ENCODE measurements at places on chromosomes 4 and X.

- no peak for DNase-seq
Measured at GRCh38 chr4:74524985-74525384, 80.0 kb downstream of the AREG start.

DNA sequence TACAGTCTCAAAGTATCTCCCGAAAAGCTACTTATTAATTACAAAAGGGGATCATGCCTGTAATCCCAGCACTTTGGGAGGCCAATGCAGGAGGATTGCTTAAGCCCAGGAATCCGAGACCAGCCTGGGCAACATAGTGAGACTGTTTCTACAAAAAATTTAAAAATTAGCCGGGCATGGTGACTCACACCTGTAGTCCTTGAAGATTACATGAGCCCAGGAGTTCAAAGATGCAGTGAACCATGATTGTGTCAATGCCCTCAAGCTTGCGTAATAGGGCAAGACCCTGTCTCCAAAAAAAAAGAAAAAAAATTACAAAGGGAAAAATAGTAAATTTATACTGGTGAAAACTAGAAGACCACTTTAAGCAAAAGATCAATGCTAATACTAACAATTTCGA is 3.3 kb upstream of the PORCN start:
- peak; percentile 6 for DNase-seq

- no peak for DNase-seq
Measured at GRCh38 chr4:100736641-100737451, 219.0 kb upstream of the EMCN start.

- peak; percentile 66 for DNase-seq
Measured at GRCh38 chr4:71229477-71230270, 109.1 kb upstream of the SLC4A4 start.

- DNase-seq, result no peak
Measured at GRCh38 chr4:577499-578450, 1.7 kb upstream of the TMEM271 start.

DNA sequence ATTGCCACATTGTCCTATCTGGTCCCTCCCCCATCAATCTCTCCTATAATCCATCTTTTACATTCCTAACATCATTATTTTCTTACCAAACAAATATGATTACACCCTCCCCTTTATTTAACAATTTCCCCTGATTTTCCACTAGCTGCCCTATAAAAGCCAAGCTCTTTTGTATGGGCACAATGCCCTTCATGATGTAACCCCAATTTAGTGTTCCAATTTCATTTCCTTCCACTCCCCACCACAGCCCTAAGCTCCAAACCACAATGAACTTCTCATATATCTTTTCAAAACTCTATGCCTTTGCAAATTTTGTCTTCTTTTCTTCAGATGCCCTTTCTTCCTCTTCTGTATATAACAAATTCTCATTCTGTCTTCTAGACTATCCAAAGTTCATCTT is 39.5 kb upstream of the PTPN13 start:
- no peak for DNase-seq

DNA sequence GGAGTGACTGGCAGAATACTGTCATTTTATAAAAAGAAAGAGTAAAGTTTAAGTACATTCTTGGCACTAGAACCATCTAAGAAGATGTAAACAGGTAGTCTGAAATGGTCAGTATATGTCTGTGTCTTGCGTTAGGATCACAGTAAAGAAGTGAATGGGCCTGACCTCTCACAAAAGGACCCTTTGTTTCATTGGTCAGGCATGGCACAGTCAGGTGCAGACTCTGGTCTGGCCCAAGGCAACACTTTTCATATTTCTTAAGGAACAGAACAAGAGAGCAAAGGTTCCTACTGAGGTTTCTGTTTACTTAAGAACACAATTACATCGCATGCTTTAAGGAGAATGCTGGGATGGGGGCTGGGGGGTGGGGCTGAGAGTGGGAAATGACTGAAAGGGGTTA is 48.1 kb downstream of the RPGR start:
- DNase-seq, result no peak

GRCh38 chr4:151529187-151529586 is 120.2 kb downstream of the FHIP1A start:
- DNase-seq, result no peak

- DNase-seq, result peak; percentile 13
Measured at GRCh38 chr4:13535708-13536361, 8.5 kb downstream of the NKX3-2 start.

DNA sequence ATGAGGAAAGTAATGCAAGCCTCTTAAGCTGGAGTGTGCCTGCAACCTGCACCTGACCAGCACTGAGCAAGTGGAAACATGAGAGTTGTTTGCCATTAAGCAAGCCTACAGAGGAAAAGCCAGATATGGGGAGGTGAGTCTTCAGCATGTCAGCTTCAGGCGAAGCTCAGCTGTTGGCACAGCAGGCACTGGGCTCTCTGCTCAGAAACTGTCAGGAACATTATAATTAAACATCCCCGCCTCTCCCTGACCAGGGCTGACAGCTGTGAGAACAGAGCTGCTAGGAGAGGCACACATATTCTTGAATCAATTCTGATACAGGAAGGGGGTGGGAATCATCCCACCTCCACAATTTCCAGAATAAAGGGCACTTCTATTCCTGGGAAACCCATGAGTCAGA is 19.0 kb upstream of the DCX start:
- no peak for DNase-seq

DNA sequence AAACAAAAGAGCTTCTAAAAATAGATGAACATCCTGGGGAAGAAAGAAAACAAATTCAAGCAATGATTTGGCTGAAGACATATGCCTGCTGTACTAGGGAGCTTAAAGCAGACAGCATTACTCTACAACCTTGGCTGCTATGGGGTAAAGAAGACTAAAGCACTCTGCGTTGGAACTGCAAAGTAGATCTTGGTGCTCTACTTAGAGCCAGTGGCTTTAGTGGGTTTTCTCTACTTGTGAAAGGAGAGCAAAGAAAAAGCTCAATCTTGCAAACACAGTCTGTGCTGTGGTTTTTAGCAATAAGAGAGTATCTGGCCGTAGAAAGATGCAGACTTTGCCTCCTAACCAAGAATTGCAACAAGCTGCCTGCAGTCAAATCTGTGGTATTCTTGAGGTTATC is 334.7 kb upstream of the NDST3 start:
- DNase-seq, result no peak

GRCh38 chr4:177681902-177682301 is 239.7 kb upstream of the AGA start:
- no peak for DNase-seq

DNA sequence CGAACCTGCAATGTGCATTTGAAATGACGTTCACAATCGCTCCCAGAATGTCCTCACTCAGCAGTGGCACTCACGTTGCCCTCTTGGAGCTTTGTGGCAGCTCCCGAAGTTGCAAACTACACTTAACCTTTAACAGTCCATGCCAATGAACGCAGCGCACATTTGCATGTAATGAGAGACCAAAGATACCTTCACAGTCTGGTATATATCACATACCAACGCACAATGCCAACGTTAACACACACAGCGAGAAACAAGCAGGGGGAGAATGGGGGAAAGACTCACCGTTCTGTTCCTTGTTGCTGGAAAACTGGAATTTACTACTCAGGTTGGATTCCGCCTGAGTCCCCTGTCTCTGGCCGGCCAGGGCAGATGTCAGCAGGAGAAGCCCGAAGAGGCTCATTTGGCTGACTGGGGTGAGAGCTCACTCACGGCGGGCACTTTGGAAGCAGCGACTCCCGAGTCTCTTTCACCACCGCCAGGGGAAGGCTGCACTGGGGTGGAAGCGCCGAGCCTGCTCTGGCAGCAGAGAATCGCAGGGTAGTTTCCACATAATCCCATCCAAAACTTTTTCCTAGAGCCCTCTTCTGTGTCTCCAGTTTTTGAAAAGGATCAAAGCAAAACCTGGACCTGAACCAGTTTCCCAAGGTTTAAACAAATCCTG is 966 bp downstream of the PDGFC start:
- DNase-seq, result peak; percentile 65

DNA sequence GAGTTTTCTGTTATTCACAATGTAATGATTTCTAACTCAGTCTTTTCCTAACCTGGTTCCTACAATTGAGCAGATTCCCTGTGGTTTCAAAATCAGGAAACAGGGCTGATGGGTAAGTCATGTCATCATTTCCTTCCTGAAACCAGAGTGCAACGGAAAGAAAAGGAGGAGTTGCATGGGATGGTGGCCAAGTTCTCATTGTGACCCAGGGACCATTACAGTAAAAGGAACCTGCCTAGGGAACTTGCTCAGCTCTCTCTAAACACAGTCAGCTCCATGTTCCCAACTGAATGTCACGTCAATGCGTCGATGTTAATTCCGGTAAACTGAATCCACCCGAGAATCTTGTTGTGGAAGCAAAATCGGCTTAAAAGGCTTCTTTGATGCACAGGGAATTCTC is 51.2 kb downstream of the LGI2 start:
- no peak for DNase-seq

GRCh38 chr4:145420595-145421214 is 60.9 kb upstream of the SMAD1 start:
- no peak for DNase-seq

- peak; percentile 12 for DNase-seq
Measured at GRCh38 chr4:165580351-165580905, 201.6 kb downstream of the CPE start.

DNA sequence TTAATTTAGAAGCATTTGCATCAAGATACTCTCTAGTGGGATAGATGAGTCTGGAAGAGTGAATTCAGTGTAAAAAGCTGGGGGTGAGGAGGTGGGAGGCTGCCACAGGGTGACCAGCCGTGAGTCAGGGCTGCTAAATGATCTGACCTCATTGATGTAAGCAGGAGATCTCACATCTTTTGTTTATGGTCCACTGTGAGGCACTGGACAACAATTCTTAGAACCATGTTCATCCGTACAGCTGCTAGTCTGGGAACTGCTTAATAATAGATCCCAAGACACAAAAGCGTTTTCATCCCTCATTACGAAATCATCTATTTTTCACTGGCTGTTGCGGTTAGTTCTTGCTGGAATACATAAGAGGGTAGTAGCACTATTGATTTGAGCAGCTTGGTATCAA is 14.1 kb downstream of the KLF3 start:
- no peak for DNase-seq

GRCh38 chrX:136028383-136028984 is 43.2 kb downstream of the SLC9A6 start:
- DNase-seq, result peak; percentile 44

DNA sequence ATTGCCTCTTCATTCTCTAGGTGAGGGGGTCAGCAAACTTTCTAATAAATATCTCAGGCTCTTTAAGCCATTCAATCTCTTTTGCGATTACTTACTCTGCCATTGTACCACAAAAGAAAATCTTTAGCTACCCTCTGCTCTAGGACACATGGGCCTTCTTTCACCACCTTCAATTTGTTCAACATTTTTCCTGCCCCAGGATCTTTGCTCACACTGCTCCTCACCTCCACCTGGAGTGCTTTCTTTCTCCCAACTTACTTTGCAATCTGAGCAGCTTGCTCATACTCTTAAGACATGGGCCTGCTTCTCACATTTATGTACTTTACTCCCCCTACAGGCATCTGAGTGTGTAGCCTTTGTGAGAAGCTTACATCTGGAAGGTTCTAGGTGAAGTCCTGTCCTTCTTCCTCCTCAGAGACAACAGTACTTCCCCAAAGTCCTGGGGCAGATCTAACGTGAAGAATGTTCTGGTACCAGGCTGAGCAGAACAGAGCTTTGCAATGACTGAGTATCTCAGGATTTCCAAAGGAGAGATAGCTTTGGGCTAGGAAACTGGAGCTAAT is 55.0 kb upstream of the PRDM5 start:
- DNase-seq, result peak; percentile 48

DNA sequence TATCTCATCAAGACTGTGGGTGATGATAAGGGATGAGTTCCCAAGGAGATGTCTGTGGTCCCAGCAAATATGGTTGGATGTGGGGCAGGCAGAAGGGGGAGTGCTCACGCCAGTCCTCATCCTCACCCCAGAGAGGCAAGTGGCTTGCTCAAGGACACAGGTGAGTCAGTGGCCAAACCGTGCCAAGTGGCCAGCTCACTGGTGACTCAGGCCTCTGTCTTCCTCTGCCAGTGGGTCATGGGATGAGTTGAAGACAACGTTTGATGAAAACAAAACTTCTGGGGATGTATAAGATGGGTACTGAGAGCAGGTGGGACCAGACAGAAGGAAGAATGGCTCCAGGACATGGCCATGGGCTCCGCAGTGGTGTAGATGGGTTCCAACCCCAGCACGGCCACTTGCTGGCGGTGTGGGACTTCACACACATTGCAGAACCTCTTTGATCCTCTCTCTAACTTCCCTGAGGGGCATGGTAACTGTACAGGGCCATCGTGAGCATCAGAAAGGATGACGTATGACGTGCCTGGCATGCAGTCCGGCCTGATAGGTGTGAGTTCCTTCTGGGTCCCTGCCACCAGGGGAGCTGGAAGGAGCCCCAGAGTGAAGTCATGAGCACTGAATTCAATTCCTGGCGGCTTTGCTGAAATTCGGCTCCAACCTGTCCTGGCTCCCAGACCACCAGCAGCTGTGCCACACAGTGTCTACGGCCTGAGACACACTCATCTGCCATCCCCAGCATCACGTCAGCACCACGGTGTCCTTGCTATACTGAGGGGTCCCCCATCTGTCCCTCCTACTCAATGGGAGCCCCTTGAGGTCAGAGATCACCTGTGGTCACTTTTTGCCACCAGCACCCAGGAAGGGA is 41.3 kb upstream of the GPR78 start:
- peak; percentile 57 for DNase-seq

DNA sequence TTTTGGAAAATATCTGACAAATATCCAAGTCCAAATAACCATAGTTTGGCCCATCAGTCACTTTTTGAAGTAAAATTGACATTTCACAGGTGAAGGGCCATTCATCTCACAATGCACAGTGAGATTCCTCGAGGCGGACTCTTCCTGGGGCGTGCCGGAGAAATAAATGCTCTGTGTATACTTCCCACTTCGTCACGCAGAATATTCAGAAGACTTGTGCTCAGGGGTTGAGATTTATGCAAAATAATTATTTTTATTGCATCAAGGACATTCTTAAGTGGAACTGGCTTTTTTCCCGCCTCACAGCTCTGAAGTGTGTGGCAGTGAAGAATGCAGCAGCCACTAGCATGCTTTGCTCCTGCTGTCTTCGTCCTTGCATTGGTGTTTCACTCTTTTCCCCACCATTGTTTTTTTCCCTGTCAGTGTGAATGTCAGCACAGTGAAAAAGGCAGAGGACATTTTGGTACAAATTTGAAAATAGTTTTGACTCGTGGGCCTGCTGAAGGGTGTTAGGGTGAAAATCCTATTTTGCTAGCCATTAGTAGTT is 70.6 kb downstream of the FAM193A start:
- DNase-seq, result no peak

- no peak for DNase-seq
Measured at GRCh38 chrX:121356139-121356849, 308.9 kb downstream of the GLUD2 start.

DNA sequence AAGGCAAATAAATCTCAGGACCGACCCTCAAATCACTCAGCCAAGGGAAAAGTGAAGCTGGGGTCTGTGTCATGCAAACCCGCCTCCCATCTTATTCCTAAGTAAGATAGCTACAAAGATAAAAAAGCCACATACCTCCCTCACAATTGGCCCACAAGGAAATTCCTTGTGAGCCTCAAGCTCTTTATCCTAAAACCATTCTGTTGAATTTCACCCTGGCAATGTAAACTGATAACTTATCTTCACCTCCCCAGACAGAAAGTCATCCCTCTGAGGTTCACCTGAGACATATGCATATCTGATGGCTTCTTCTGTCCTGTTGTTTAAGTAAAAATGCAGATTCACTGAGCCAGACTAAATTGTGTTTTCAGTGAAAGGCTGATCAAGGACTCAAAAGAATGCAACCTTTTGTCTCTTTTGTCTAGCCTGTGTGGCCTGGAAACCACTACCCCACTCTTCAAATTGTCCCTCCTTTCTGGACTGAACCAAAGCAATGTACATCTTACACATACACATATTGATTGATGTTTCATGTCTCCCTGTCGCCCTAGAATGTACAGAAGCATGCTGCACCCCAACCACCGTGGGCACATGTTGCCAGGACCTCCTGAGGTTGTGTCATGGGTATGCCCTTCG is 91.3 kb downstream of the MFAP3L start:
- no peak for DNase-seq
